ENCODE measurements at places on chromosomes 2 and 18. TPM values are rescaled to one million over a fixed set of nuclear protein-coding genes. Genes with fewer than 3 reads are reported as not detected.
A peak's percentile ranks its signal among the peaks of the same experiment; 100 is the strongest.

- DNase-seq, result no peak
These were observed 25.0 kb downstream of the FAM171B start for GRCh38 chr2:186718903-186719302.

GALNT5 gene
- total RNA-seq, result 0.42 TPM

DNA sequence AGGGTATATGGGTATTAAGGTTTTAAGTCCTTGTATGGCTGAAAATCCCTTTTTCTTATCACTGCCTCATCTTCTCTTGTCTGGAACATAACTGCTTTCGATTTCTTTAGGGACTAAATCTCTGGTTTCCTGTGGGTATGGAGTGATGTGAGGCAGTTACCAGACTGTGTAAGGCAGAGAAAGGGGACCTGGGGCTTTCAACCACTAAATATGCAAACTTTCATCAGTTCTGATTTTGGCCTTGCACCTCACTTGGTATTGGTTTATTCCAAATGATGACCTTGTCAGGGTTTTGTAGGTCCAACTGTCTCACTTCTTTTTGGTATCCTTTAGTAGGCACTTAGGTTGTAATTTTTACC, 9.3 kb downstream of the MAP4K4 start:
- DNase-seq, result no peak

KLHL14 gene
- 0.44 TPM for total RNA-seq

- peak; percentile 19 for DNase-seq
These were observed 128.3 kb downstream of the AFF3 start for GRCh38 chr2:100013892-100014677.

CREB1 gene
- total RNA-seq, result 67.7 TPM

DNA sequence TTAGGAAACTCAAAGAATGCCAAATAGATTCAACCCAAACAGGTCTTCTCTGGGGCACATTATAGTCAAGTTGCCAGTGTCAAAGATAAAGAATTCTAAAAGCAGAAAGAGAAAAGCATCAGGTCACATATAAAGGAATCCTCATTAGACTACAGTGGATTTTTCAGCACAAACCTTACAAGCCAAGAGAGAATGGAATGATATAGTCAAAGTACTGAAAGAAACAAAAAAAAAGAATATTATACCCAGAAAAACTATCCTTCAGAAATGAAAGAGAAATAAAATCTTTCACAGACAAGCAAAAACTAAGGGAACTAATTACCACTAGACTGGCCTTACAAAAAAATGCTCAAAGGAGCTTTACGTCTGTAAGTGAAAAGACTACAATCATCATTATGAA, 65.5 kb downstream of the TBR1 start:
- no peak for DNase-seq

B4GALT6 gene
- total RNA-seq, result 2.1 TPM

DNA sequence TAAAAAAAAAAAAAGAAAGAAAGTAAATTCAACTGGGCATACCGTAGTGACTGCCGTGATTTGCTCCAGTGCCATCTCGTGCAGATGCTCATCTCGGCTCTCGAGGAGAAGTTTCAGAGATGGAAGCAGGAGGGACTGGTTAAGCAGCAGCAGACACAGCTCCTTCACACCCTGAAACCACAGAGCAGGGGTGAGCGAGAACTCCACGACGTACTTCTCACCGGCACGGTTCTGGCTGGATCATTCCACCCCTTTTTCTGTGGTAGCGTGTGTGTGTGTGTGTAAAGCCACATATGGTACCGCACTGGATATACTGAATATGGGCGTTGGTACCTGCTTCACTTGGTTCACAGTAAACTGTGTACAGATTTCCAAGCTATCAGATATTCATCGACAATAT, 382.2 kb downstream of the NBAS start:
- no peak for DNase-seq

DNA sequence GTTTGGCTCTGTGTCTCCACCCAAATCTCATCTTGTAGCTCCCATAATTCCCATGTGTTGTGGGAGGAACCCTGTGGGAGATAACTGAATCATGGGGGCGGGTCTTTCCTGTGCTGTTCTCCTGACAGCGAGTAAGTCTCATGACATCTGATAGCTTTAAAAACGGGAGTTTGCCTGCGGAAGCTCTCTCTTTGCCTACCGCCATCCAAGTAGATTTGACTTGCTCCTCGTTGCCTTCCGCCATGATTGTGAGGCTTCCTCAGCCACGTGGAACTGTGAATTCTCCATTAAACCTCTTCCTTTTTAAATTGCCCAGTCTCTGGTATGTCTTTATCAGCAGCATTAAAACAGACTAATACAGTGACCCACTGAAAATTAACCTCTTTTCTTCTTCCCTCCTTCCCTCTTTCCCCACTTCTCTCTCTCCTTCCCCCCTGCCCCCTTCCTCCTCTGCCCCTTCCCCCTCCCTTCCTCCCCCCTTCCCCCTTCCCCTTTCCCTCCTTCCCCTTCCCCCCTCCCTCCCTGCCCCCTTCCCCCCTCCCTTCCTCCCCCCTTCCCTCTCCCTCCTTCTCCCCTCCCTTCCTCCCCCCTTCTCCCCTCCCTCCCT, 818.8 kb downstream of the SLC4A3 start:
- DNase-seq, result no peak

ASAP2 gene
- total RNA-seq, result 38.0 TPM

DNA sequence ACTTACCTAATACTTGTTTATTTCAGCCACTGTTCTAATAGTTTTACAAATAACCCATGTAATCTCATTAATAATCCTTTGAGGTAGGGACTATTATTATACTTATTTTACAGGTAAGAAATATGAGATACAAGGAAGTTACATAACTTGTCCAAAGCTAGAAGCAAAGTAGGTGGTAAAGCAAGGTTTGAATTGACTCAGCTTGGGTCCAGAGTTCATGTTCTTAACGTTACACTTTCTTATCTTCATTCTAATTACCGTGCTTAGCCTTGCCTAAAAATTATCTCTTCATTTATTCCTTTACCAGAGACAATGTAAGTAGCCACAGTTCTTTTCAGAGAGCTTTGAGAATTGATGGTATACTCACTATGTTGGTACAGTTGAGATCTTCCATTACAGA, 743.6 kb downstream of the KCNJ3 start:
- DNase-seq, result no peak

GRCh38 chr2:180012523-180012922, 5.4 kb upstream of the CWC22 start:
- no peak for DNase-seq

SCYGR3 gene
- total RNA-seq, result not detected

TLX2 gene
- total RNA-seq, result not detected

DNA sequence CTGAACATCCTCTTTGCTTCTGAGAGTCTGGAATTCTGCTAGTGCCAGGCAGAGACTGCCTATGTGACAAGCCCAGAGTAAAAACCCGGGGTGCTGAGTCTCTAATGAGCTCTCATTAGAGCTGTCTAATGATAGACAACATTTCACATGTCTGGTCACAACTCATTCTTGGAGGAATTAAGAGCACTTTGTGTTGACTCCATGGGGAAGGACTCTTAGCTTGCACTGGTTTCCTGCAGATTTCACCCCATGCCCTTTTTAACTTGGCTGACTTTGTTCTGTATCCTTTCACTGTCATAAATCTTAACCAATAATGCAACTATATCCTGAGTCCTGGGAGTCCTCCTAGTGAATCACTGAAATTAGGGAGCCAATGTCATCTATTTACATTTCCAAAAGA, 33.5 kb downstream of the FBXO15 start:
- no peak for DNase-seq

RIT2 gene
- not detected for total RNA-seq

IL1R2 gene
- 7.3 TPM for total RNA-seq

DNA sequence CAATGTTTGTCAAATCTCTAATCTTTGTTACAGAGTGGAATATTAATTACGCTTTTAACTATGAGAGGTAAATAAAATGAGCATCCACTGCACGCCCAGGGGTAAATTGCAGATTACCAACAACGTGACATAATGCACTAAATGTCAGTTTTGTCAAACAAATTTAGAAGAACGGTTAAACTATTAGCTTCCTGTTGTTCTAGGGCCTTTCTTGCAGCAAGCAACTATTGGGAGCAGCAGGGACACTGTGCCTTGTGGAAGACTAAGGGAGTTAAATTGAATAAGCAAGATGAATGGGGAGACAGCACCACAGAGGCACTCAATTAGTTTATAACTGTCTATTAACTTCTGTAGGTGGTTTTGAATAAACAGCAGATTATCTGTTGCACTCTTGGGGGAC, 391.0 kb upstream of the RAB12 start:
- no peak for DNase-seq

DNA sequence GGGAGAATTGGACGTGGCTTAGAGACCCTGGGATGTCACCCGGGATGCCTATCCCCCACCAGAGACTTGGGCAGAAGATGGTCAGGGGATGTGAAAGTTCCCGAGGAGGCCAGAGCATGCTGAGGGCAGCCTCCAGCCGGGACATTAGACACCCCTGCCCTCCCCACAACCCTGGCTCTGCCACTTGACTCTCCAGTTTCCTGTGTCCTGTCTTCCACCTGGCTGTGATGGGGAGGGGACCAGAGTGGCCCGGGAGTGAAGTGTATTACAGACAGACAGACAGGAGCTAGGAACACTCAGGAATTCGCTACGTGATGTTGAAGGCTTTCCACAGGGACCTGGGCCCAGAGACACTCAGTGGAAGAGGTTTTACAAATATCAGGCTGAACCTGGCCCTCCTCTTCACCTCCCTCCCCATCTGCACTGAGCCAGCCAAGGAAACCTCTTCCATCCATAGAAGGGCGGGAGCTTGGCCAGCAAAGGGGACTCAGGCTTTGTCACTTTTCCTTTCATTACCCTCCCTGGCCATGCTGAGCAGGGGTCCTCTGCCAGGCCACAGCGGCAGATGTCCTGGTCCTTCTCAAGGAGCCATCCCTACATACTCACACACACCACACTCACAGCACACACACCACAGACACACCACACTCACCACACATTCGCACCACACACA, 60.7 kb downstream of the SDC1 start:
- no peak for DNase-seq

DNA sequence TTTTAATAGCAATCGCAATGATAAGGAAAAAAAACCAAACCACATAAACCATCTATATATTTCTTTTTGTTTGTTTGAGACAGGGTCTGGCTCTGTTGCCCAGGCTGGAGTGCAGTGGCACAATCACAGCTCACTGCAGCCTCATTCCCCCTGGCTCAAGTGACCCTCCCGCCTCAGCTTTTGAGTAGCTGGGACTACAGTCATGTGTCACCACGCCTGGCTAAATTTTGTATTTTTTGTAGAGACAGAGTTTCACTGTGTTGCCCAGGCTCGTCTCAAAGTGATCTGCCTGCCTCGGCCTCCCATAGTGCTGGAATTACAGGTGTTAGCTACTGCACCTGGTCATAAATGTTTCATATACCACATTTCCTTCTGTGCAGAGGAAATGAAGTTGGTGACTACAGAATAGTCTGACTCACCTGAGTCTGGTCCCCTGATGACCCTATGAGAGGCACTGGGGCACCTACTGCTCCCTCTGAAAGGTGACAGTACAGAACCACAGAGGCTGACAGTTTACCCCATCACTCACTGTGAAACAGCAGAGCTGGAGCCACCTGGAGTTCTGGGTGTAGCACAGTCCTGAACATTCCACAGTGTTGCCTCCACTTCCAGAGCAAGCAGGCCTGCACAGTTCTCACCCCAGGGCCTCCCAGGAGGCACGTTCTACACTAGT, 183.7 kb upstream of the PXDN start:
- no peak for DNase-seq

DNA sequence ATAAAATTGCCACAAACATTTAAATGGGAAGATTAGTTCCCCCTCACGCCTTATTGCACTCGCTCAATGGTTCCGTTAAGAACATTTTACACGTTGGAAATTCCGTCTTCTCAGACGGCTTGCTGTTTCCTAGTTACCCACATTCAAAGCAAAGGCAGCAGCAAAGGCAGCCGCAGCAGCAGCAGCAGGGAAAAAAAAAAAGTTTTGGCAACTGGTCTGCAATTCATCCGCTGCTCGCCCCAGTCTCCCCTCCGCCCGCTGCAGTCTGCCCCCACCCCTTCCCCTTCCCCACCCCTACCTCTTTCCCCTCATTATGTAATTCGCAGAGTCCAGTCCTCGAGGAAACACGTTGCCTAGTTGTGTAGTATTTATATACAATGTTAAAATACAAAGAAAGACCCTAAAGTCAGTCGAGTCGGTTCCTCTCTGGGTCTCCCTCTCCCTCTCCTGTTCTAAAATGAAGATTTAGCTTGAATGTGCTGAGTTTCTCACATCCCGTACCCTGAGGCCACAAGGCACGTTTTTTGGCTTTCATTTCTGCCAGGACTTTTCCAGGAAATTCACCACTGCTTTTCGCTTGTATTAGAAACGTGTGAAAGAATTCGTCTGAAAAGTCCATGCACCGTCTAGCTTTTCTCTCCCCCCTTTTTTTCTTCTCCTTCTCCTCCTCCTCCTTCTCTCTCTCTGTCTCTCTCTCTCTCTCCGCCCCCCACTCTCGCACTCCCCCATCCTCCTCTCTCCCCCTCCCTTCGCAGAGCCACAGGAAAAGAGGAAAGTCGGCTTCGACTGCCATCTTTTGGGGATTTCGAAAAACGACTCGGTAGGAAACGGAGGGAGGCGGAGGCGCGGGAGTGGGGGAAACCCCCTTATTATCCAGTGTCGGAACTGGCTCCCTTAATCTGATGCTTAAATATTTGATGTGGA, 140.0 kb downstream of the MEIS1 start:
- DNase-seq, result peak; percentile 56

DNA sequence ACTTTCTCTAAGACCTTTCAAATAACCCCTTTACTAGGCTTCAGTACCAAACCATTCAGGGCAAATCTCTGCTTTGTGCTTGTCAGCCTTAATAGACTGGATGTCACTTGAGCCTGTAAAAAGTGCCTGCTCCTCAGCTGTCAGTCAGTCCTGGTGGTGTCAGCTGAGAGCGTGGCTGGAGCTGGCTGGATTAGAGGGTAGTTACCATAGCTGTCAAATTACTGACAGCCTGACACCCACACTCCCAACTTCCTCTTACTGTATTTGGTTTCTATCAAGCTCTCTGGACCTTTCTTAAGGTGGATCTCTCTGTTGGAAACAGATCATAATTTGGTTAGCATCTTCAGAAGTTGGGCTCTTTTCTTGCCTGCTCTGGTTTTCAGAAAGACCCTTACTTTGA, 371.4 kb upstream of the ATP5MC3 start:
- no peak for DNase-seq

Data from tibial nerve (tissue), 4 donors.